ENCODE measurements at places on chromosomes 5 and 9.

DNA sequence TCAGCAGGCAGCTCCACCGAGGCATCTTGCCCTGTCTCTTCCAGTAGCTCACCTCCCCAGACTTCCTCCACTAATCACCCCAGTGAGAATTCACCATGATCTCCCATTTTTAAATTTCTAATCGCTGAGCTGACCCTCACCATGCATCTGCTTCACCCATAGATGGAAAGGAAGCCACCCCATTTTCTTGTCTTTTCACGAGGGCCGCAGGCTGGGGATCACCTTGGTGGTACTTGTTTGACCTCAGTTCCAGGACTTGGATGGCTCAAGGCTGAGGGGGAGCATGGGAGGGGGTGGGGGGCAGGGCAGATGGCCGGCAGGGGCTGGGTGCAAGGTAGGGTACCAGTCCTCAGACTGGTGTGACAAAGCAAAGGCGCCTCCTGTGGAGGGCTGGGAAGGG is 3.6 kb downstream of the PROP1 start:
- DNase-seq = no peak

DNA sequence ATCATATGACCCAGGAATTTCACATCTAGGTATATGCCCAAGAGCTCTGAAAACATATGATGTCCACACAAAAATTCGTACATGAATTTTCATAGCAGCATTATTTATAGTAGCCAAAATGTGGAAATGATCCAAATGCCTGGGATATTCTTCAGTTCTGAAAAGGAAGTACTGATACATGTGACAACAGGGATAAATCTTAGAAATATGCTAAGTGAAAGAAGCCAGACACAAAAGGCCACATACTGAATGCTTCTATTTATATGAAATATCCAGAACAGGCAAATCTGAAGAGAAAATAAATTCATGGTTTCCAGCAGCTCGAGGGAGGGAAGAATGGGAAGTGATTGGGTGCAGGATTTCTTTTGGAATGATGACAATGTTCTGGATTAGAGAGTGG is 16.8 kb upstream of the ZBTB43 start:
- DNase-seq = no peak

DNA sequence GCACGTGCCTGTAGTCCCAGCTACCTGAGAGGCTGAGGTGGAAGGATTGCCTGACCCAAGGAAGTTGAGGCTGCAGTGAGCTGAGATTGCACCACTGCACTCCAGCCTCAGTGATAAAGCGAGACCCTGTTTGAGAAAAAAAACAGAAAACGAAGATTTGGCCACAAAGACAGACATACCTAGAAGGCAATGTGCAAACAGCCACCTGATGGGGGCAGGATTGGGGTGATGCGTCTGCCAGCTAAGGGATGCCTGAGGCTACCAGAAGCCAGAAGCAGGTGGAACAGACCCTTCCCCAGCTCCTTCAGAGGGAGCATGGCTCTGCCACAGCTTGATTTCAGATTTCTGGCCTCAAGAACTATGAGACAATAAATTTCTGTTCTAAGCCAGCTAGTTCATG is 2.9 kb downstream of the HIGD2A start:
- DNase-seq = no peak

DNA sequence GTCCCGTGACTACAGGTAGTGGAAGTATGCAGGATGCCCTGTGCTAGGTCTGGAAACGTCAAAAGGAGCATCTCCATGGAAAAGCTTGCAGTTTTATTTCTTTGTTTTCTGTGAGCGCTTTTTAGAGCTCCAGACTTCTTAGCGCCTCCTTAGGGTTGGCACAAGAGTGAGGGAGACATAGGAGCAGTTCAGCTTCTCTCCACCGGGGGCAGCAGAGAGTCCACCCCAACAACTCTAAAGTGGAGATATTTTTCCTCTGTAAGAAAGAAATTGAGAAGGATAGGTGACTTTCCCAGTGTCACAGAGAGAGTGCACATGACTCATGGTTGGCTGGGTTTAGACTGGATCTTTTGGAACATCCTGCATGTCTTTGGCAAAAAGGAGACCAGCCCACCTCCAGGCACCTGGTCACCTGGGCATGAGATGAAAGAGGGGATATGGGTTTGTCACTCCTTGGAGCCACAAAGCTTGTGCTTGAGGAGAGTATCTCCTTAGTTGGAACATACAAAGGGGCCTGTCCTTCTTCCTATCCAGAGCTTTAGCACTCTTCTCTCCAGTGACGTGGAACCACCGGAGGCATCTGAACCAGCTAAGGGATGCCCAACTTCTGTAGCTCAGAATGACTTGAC is 637.7 kb downstream of the SEMA5A start:
- peak; percentile 44 for DNase-seq

GRCh38 chr5:73273379-73274050 is 100.5 kb downstream of the TMEM174 start:
- DNase-seq = no peak

GRCh38 chr5:66609615-66610014 is 13.4 kb downstream of the MAST4 start:
- no peak for DNase-seq

GRCh38 chr5:142748132-142748531 is 22.0 kb upstream of the ARHGAP26 start:
- no peak for DNase-seq

GRCh38 chr5:59648949-59649921 is 244.3 kb downstream of the PDE4D start:
- no peak for DNase-seq

GRCh38 chr5:130885691-130886090 is 279.4 kb downstream of the HINT1 start:
- DNase-seq = no peak

DNA sequence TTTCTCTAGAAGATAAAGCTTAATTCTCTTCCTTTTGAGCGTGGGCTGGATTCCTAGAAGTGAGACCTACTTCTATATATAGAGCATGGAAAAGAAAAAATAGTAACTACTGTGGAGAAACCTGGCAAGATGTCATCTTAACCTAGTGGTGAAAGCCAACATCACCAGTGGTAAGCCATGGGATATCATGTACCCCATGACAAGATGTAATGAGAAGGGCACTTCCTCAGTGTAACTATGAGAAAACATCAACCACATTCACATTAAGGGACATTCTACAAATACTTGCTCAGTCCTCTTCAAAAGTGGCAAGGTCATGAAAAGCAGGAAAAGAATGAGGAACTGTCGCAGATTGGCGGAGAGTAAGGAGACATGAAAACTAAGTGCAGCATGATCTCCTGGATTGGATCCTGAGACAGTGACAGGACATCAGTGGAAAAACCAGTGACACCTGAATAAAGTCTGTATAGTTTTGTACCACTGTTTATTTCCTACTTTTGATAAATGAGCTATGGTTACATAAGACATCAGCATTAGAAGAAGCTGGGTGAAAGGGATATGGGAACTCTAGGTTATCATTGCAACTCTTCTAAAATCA is 65.4 kb downstream of the PRRC1 start:
- DNase-seq = no peak

GRCh38 chr5:148973455-148973854 is 89.4 kb downstream of the SH3TC2 start:
- DNase-seq = no peak

DNA sequence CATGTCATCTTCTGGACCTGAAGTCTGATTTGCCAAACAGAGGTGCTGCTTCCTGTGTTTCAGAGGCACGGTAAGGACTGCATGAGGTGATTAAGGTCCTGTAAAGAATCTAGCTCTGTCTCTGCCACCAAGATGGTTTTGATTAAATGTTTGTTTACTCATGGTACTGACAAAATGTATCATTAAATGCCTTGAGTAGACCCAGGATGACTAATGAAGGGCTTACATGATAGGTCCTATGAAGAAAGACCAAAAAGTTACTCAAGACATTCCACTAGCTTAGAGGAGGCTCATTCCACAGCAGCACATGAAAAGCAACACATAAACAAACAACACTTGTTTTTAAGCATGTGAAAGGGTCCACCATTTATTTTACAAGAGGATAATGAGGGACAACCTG is 100.9 kb downstream of the BOD1 start:
- DNase-seq = peak; percentile 72

DNA sequence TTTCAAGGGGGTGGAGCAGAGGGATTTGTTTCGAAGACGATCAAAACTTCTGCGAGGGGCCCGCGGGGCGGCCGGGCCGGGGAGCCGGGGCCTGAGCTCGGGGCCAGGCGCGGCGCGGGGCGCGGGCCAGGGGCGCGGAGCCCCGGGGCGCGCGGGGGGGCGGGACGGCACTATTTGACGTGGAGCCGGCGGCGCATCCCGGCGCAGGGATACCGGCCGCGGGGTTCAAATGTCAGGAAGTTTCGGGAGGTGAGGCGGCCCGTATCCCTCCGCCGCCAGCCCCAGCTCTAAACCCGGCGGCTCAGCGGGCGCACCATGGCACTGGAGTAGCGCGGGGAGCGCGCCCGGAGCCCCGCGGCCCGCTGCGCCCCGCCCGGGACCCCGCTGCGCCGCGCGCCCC is at the start of gene LMX1B:
Gene LMX1B (plus strand): TSS at position 278 of the 400 bp plus-strand sequence. CDS start 522 bp downstream, outside the sequence.
- no peak for DNase-seq

DNA sequence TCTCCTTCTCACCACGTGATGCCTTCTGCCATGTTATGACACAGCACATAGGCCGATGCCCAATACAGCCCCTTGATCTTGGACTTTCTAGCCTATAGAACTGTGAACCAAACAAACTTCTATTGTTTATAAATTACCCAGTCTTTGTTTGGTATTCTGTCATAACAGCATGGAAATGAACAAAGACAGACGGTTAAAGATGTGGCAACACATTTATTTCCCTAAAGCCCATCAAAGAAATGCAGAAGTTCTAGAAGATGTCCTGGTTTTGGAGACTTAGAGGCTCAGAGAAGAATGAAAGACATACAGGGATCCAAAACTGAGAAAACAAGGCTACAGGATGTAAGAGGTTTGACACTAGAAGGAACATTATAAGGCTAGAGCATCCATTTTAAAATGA is 600.8 kb upstream of the DAB2 start:
- no peak for DNase-seq

GRCh38 chr9:116271340-116271739 is 117.7 kb downstream of the PAPPA start:
- no peak for DNase-seq

- DNase-seq = no peak
Measured at GRCh38 chr9:4862506-4863250, 69.9 kb downstream of the RCL1 start.

DNA sequence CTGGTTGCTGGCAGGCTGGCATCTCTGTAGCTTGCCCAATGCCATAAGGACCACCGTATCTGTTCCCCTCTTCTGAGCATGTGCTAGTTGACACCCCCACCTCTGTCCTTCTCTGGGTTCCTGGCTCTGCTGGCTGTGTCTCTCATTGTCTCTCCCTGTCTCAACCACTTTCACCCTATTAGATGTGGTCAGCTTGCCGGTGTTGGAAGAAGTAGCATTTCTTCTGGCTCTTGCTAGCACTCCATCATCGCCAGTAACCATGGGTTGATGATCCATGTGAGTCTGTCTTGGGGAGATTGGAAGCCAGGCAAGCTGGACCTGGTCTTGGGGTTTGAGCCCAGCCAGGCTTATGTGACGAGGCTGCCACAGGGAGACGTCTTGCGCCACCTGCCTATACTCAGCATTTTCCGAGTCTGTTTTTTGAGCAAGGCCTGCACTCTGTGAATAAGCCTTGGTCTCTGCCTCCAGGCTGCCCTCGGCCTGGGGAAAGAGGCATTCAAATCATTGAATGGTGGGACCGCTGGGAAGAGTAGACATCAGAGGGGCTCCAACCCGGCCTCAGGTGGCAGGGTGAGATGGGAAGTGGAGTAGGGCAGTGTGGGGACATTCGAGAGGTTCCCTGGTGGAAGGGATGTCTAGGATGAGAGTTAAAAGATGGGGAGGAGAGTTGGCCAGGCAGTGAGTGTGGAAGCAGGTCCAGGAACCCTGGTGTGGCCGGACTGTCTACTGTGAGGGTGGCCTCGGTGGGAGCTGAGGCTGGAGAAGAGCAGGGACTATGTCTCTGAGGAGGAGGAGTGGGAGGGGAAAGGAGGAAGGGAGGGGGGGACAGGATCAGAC is 74.3 kb downstream of the ZNF618 start:
- no peak for DNase-seq

- DNase-seq = no peak
Measured at GRCh38 chr9:112601636-112602035, 115.0 kb downstream of the KIAA1958 start.

GRCh38 chr5:33363537-33363936 is 77.2 kb upstream of the TARS1 start:
- no peak for DNase-seq

DNA sequence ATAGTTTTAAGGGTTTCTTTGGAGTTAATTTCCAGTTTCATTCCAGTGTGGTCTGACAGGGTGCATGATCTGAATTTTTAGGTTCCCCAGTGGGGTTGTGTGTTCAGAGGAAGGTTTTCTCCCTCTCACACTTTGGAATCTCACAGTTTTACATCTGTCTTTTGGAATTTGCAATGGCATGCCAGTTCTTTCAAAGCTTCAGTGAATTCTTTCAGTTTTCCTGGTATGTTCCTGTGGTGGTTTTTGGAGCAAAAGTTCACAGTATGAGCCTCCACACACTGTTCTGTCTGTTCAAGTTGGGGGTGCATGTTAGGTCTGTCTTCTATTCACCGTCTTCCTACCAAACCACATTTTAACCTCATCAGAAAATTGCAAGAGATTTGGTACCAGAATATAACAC is 624.2 kb downstream of the KCTD16 start:
- DNase-seq = no peak

- peak; percentile 59 for DNase-seq
Measured at GRCh38 chr5:97231025-97231636, 48.1 kb upstream of the RIOK2 start.

- no peak for DNase-seq
Measured at GRCh38 chr5:165152058-165152457, 1646.6 kb downstream of the MAT2B start.

- no peak for DNase-seq
Measured at GRCh38 chr9:128390150-128390812, 19.1 kb downstream of the URM1 start.

DNA sequence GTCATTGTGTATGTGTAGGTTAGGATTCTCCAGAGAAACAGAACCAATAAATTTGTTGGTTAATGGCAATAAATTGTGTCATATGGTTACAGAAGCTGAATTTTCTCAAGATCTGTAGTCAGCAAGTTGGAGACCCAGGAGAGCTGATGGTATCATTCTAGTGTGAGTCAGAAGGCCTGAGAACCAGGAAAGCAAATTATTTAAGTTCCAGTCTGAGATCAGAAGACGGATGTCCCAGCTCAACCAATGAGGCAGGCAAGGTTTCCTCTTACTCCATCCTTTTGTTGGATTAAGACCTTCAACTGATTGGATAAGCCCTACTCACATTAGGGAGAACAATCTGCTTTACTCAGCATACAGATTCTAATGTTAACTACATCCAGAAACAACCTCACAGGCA is 656.3 kb downstream of the ANXA1 start:
- DNase-seq = no peak

GRCh38 chr5:36366883-36367282 is 65.2 kb upstream of the RANBP3L start:
- no peak for DNase-seq

- no peak for DNase-seq
Measured at GRCh38 chr5:172347496-172348052, 64.0 kb upstream of the UBTD2 start.

GRCh38 chr5:96675882-96676281 is 13.7 kb downstream of the CAST start:
- no peak for DNase-seq

- no peak for DNase-seq
Measured at GRCh38 chr5:117082977-117083376, 508.4 kb upstream of the SEMA6A start.

GRCh38 chr9:18539203-18539693 is 65.3 kb downstream of the ADAMTSL1 start:
- no peak for DNase-seq
